Liver (tissue), 10 donors: ENCODE measurements at places on chromosomes 7 and 10.

DNA sequence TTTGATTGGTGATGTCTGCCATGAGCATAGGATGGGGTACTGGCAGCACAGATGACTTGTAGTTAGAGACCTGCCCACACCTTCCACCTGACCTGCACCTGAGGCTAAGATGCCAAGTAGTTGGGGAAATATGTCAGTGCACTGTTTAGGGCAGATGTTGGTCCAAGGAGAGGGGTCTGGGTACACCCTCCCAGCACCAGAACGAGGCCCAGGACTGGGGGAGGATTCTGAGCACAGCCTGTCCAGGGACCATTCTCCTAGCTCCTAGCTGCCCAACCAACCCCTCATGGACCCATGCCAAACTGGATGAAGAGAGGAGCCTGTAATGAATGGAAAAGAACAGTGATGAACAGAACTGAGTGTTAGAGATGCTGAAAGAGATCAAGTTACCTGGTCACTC lies 28.0 kb downstream of the FRMPD2 start:
- no peak for DNase-seq

DNA sequence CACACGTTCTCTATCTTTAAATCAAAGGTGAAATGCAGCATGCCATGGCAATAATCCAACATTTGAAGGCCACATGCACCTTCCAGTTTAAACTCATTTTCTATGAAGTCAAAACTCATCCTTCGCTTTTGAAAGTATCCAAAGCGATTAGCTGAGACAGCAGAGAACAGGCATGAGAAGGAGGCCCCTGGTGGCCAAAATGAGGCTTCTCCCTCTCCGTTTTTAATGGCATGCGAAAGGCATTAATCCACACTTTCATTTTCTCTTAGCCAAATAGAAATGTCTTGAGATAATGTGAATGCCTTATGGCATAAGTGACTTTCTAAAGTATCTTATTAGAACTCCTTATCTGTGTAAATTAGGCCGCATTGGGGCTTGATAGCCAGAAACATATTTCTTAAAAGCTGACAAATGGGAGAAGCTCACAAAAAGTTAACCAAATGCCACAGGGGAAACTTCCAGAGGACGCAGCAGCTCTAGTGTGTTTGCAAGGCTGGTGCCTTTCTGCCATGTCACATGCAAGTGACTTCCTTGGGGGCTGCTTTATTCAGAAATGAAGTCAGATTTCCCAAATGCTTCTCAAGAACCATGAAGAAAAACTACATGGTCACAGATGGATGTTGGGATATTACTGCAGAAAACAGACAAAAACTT lies 1189.6 kb downstream of the SORCS1 start:
- no peak for DNase-seq

GRCh38 chr7:2287745-2288144 lies 26.5 kb downstream of the SNX8 start:
- DNase-seq = no peak

GRCh38 chr7:16590424-16590823 lies 55.1 kb downstream of the ANKMY2 start:
- DNase-seq = no peak

DNA sequence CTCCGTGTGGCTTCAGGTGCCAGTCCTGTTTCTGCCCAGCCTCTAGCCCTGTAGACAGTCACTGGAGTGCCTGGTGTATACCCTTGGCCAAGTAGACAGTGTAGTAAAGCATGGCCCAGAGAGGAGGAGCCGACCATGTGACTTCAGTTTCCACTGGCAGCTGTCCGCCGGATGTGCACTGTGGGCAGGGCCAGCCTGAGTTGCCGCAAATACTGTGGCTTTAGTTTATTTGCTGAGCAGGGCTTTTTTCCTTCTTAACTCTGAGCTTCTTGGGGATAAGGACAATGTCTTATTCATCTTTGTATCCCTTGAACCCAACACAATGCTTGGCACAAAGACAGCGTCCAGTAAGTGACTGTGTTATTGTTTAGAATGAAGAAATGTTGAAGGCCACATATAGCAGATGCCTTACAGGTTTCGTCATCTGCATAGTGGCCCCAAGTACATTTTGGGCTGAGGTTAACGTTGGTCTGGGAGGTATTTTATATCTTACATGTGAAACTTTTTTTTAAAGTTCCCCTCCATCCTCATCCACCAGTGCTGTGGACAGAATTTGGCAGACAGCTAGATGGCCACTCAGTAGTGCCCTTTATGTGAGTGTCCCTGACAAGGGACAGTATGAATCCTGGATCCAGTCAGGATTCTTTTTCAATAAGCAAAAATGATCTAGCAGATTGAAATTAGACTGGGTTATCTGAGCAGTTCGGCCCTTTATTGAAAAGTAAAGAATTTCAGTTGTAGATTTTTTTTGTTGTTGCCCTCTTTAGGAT lies 40.6 kb downstream of the CYP17A1 start:
- DNase-seq = no peak

DNA sequence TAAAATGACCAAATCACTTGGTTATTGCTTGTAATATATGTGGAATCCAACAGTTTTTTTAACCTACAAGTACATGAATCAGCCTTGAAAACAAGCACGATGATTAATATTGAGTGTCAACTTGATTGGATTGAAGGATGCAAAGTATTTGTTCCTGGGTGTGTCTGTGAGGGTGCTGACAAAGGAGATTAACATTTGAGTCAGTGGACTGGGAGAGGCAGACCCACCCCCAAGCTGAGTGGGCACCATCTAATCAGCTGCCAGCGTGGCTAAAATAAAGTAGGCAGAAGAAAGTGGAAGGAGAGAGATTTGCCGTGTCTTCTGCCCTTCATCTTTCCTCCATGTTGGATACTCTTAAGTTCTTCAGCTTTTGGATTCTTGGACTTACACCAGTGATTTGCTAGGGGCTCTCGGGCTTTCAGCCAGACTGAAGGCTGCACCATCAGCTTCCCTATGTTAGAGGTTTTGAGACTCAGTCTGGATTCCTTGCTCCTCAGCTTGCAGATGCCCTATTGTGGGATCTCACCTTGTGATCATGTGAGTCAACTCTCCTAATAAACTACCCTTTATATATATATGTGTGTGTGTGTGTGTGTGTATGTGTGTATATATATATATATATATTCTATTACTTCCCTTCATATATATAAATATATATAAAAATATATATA lies 118.4 kb upstream of the WDR11 start:
- DNase-seq = no peak

DNA sequence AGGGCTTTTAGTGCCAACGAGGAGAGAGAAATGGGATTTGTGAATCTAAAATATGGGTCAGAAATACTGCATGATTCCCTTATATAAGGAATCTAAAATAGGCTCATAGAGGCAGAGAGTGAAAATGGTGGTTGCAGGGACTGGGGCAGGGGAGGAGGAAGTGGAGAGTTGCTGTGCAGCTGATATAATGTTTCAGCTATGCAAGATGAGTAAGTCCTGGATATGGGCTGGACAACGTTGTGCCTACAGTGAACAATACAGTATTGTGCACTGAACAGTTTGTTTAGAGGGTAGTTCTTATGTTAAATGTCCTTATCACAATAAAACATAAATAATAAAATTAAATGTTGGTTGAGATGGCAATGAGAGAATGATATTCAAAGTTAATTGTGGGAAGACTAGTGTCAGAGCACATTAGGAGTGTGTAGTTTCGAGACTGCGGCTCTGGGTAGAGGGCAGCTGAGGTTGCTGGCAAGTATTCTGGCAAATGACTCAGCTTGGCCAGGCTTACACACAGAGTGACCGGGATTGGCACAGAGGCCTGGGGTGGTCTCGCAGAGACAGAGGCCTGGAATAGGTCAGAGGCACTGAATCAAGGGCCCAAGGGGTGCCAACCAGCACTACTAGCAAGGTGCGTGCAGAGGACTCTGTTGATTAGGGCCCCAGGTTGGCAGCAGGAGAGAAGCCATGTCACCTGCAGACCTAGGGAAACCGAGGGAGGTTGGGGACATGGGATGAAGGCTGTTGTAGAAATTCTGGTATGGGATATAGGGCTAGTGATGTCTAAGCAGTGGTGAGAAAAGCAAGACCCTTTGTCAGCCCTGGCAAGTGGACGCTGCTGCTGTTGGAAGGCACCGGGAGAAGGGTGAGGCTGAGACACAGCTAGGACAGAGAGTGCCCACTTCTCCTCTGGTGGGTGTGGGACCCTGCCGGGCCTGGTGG lies 2.8 kb upstream of the DEPP1 start:
- no peak for DNase-seq

GRCh38 chr7:36614959-36615358 lies 109.3 kb downstream of the AOAH start:
- DNase-seq = no peak

DNA sequence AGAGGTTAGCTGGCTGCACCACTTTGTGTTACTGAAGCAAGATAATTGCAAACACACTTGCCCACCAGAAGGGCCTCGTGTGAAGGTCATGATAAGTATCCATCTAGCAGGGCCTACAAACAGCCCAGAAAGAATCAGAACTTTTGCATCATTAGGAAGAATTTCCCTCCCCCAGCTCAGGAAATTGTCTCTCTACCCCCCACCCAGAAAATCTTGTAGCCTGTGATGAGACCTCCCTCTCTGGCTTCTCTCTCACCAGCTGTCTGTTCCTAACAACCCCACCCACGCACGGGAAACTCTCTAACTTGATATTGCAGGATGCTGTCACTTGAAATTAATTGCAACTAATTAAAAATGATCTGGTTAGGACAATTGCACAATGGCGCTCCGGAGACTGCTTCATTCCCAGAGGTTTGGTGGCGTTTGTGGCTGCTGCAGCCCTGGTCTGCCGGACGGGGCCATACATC lies 34.5 kb downstream of the ZNF503 start:
- no peak for DNase-seq

- no peak for DNase-seq
Observed at GRCh38 chr10:17196573-17196972, 4.9 kb downstream of the TRDMT1 start.

DNA sequence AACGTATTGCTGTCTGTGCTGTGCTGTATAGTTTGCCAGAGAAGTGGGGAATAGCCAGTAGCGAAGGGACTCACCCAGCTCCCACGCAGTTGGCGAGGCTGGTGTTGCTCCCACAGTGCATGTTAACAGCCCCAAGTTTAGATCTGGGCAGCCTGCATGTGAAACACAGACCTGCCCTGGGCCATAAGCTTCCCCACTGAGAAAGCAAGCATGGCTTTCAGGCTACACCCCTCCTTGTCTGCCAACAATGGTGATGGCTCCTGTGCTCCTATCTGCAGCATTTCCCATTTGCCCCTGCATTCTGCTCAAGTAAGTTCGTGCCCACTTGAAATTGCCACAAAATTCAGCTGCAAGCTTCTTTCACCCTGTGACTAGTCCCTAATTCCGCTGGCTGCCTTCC lies 57.5 kb downstream of the IPMK start:
- no peak for DNase-seq

DNA sequence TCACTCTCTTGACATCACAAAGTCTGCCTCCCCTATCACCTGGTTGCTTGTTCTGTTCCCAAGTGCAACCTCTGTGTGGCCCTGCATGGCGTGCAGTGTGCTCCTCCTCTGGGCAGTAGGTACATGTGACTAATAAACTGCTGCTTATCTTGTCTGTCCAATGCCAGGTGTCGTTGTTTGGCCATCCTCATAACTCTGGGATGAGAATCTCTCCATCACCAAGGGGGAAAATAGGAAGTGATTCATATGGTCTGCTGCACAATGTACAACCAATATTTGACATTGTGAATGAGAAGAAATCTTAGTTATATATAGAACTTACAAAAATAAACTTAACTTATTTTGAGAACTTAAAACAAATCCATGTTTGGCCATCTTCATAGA lies 135.2 kb downstream of the INHBA start:
- no peak for DNase-seq

DNA sequence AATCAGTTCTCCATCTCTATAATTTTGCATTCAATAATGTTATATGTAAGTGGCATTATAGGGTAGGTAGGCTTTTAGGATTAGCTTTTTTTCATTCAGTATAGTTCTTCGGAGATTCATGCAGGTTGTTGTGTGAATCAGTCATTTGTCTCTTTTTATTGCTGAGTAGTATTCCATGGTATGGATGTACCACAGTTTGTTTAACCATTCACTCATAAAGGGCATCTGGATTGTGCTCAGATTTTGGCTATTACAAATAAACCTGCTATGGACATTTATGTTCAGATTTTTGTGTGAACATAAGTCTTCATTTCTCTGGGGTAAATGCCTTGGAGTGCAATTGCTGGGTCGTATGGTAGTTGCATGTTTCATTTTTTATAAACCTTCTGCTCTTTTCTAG lies 4.4 kb upstream of the OGDHL start:
- DNase-seq = no peak

DNA sequence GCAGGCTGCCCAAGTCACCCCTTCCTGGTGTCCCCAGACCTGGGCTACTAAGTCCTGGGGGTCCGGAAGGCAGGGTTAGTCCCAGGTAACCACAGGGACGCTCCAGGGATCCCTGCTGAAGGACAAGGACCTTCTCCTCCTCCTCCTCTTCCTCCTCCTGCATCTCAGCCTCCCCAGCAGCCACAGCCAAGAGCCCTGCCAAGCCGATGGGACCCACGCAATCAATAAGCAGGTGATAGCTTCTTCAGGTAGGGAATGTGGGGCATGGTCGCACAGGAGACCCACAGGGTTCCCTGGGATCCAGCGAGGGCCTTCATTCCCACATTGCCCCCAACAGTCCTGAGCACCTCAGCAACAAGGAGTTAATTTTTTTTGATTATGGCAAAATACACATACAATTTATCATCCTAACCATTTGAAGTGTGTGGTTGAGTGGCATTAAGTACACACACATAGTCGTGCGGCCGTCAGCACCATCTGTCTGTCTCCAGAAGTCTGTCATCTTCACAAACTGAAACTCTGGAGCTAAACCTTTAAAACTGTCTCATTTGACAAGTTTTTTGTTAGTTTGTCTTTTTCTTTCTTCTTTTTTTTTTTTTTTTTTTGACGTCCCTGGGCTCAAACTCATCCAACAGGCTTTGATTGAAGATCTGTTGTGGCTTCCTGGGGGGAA lies 12.1 kb downstream of the CRYGN start:
- DNase-seq = no peak

DNA sequence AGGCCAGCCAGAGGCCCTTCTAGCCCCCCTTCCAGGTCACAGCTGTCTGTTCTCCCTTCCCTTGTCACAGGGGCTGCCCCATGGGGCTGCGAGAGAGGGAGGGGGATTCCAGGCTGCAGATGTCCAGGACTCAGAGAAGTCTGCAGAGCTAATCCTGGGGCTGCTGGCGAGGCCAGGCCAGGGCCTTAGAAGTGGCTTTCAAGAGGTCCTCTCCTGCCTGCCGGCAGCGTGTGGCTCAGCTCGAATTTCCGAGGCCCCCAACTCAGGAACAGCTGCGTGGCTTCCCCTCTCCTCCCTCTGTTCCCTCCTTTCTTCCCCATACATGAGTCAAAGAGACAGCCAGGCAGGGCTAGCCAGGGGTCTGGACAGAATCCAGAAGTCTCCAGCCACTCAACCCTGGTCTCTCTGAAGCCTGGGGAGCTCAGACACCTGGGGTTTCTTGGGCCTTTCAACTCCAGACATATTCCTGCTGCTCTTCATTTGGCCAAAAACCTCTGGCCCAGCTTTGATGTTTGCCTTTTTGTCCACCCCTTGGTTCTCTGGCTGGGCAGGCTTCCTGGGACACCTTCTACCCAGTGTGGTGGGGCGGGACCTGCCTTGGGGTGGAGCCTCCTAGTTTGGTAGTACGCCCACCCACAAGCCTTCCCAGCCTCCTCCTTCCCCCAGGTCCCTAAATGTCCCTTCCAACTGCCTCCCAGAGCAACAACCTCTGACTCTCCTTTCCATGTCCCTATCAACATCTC lies 21.8 kb upstream of the EIF5AL1 start:
- no peak for DNase-seq

- DNase-seq = no peak
Observed at GRCh38 chr7:20283385-20283784, 47.3 kb upstream of the ITGB8 start.
